Kidney (tissue), 22 donors: ENCODE measurements at places on chromosomes 5 and 9. TPM values are rescaled to one million over a fixed set of nuclear protein-coding genes. Genes with fewer than 3 reads are reported as not detected.
A peak's percentile ranks its signal among the peaks of the same experiment; 100 is the strongest.

DNA sequence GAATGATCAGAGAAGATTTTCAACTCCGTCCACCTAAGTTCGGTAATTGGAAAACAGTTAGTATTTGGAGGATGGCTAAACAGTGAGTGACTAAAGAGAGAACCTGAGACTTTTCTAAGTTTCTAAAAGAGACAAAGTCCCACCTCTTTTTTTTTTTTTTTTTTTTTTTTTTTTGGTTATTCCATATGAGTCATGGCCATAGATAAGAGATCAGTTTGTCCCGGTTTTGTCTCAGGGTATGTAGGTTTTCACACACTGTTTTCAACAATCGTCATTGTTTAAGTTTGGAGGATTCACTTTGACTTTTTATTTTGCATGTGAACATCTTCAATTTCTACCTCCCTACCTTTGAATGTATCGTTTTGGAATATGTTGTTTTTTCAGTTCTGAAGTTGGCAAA lies 85.9 kb downstream of the NTRK2 start:
- DNase-seq: no peak

- no peak for DNase-seq
These were observed 12.2 kb downstream of the TMEFF1 start for GRCh38 chr9:100485196-100485595.

- no peak for DNase-seq
These were observed 79.2 kb downstream of the DOCK2 start for GRCh38 chr5:169716287-169716686.

DNA sequence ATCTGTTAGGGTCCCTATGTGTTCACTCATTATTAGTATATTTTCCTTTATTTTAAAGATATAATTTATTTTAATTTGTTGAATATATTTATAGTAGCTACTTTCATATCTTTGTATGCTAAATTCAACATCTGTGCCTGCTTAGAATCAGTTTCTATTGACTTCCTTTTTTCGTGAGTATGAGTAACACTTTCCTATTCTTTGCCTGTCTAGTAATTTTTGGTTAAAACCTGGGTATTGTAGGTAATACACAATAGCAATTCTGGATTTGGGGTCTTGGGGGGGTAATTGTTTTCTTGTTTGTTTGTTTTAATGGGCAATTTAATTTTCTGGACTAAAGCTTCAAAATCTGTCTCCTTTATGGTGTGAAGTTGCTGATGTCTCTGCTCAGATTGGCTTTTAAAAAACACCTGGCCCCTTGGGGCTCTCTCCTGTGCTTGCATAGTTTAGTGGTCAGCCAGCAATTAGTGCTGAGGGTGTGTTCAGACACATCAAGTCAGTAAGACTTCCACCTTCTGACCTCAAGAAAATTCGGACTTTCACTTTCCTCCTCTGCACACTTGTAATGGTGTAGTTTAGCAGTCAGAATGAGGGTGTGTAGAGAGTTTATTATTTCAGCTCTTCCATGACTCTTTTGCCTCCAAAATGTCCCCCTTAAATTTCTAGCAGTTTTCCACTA lies 124.4 kb upstream of the MAP1B start:
- DNase-seq: no peak

Gene CCNJL
- polyA plus RNA-seq: 3.8 TPM

DNA sequence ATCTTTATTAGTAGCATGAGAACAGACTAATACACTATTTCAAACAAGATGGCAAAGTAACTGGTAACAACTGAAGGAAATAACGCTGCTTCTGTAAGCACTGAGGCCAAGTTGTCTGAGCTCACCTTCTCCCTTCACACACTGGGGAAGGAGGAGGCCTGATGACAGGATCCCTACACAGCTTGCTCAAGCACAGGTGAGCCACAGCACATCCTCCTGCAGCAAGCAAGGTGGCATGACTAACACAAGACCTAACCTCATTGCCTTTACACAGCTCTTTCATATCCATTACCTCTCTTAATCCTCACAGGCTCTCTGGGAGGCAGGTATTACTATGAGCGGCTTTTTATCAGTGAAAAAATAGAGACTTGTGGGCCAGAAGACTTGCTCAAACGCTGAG lies 83.3 kb downstream of the ARL15 start:
- DNase-seq: no peak

Gene CDKN2A
- polyA plus RNA-seq: not detected

DNA sequence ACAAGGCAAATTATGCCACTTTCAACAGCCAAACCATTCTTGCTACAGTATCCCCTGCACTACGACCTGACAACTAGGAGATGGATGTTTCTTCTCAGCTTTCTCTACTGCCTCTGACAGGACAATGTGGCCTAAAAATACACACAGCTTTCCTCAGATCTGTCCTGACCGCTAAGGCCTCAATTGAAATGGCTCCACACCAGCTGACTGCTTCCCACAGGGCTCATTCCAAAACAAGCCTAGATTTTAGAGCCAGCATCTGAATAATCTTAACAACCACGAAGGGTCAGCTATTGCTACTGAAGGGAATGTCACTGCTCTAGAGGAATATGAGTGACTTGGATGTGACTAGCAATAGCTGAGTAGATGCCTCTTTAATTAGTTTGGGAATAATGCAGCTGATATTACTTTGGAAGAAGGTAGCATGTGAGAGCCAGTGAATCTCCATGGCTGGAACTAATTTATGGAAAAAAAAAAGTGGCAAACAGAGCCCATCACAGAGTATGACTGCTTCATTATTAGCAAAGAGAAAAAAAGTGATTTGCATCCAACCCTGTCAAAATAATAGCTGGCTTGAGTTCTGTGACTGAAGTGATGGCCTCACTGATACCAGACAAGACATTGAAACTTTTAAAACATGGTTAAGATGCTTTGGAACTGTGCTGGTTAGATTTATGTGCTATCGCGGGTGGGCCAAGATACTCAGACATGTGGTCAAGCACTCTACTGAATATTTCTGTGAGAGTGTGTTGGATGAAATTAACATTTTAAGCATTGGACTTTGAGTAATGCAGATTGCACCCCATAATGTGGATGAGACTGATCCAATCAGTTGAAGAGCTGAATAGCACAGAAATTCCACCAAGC lies 450.2 kb downstream of the NR2F1-AS1 start:
- no peak for DNase-seq

- no peak for DNase-seq
These were observed 61.9 kb downstream of the NSD1 start for GRCh38 chr5:177195307-177195952.

DNA sequence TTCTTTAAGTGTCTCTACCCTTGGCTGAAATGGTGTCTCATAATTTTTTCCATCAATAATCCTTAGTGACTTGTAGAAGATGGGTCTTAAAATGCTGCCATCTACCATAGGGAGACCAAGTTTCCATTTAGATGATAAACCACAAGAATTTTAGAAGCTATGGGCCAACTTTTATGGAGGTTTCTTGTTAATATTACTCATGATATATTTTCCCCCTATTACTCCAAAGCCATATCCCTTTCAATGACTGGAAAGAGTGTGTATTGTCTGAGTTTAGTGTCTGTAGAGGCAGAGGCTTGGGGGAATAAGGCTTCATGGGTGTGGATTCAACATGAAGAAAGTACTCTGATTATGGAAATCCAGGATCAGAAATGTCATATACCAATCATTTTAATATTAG lies 507.3 kb upstream of the TNC start:
- no peak for DNase-seq

GRCh38 chr9:23771746-23772384 lies 54.2 kb downstream of the ELAVL2 start:
- no peak for DNase-seq

Gene SLC6A7
- not detected for polyA plus RNA-seq

Gene CLIC3
- polyA plus RNA-seq: 2.1 TPM

Gene SLC34A1
- polyA plus RNA-seq: 211 TPM

DNA sequence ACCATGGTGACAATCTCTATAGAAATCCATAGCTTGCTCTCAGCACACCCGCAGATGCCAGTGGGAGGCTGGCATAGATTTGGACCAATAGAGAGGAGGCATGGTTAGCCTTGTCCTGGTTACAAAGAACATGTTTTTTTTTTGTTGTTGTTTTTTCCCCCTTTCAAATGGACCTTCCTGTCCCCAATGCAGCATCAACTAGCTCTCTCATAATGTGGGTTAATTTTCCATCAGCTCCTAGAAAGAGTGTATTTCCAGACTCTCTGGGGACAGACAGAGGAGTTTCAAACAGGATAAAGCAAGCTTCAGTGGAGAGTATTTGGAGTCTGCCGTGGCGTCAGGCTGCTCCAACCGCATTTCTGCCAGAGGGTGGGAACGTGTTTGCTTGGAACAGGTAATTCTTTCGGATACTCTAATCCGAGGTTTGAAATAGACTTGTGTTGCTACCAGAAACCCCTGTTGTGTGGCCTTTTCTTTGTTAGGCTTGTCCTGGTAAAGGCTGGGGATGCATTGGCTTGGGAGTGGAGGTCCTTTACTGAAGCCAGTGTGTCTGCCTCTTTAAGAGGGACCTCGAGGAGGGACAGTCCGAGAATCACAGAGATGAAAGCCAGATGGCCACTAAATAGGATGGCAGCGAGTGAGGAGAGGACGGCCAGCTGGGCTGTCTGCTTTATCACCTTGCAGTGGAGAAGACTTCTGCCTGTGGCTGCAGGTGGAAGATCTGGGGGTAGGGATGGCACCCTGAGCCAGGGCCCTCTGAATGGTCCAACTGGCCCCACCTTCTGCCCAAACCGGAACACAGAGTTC lies 130.5 kb upstream of the CPEB4 start:
- DNase-seq: no peak

- DNase-seq: no peak
These were observed 69.6 kb downstream of the PTPDC1 start for GRCh38 chr9:94153905-94154304.

DNA sequence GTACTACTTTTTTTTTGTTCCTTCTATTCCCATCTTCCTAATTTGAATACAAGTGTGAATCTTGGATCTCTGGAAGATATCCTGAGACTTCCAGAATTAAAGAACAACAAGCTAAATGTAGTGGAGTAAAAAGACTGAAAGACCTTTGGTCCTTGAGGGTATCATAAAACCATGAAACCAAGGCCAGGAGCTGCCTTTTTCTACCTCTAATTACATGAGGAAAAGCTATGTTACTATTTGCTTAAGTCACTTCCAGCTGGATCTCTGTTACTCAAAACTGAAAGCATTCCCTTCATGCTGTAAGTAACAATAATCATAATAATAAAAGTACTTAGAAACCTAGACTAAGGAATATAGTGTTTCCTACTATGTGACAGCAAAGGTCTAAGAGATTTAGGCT lies 649.6 kb downstream of the KCTD16 start:
- DNase-seq: no peak

GRCh38 chr5:63262185-63262981 lies 683.8 kb downstream of the LRRC70 start:
- no peak for DNase-seq

DNA sequence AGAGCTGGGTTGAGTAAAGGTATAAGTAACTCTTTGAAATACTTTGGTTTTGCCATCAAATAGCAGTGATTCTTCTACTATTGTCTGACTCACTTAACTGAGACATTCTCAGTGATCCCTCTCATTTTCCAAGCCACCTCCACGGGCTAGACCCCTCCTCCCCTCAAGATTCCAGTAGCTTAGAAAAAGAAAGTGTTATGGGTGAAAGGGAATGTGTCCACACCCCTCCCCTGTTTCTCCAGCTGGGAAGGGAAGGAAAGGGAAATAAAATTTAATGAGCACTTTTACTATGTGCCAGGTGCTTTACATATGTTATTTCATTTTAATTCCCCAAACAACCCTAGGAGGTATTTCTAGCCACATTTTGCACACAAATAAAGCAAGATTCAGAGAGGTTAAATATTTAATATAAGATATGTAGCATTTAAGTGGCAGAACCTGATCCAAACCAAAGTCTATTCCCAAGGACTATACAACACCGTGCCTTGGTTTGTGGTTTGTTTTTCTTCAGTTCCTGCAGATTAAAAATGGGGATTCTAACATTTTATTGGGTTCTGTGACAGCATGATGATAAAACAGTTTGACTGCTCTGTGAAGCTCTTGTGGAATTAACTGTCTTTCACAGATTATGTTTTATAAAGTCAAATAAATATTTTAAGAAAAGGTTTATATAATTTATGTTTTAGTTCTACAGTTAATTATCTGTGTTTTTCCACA lies 135.9 kb downstream of the ZSWIM6 start:
- DNase-seq: peak; percentile 27

GRCh38 chr5:61176631-61177030 lies 14.4 kb upstream of the SMIM15 start:
- no peak for DNase-seq

Gene OR2Y1
- polyA plus RNA-seq: not detected

Gene ANKRD18A
- 2.4 TPM for polyA plus RNA-seq

Gene ITGA2
- polyA plus RNA-seq: 4.9 TPM

DNA sequence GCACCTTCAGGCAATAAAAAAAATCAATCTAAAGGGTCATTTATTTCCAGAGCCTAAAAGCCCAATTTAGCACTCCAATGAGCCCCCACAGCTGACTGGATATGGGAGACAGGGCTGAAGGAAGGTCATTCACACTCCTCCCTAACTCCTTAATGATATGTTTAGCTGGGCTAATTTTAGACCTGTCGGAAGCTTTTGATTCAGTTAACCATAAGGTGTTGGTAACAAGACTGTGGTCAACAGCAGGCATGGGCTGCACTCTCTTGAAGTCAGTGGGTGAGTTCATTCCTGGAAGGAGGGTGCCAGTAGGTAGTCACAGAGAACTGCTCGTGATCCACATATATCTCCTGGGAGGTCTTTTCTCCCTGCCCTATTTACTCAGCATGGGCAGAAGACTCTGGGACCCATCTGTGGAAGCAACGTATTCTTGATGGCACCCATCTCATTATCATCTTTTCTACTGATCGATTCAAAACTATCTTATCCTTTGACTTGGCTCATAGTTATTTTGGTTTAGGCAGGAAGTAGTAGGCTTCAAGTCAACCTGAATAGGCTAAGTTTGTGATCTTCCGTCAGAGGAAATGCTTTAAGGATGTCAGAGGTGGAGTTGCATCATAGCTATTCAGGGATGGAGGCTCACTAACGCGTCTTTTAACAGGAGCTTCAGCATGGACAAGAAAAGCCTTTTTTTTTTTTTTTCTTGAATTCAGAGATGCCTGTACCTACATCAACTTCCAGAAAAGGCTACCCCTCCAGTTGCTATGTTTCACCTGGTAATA lies 367.7 kb upstream of the SLC30A5 start:
- no peak for DNase-seq

Gene FAM81B
- polyA plus RNA-seq: 2.3 TPM

DNA sequence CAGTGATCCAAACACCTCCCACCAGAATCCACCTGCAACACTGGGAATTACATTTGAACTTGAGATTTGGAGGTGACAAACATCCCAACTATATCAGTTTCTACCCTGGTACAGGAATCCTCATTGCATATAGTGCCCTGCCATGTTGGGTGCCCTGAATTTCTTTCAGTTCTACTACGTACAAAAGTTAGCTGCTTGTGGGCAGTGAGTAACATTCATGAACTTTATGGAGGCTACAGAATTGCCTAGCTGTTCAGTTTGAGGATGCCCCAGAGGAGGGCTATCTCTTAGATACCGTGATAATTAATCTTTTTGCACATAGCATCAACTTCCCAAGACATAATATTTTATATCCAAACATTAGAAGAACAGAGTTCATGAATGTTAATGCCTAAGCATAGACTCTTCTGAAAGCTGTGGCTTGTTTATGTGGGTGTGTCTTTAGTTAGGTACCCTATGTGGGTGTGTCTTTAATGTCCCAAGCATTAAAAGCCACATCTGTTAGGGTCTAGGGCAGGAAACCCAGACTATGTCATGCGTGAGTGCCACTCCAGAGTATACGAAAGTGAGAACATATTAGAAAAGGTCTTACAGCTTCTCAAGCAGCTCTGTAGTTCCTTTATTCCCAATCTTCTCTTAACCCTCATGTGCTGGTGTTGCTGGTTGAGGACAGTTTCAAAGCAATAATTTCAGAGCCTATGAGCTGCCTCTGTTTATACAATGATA lies 47.0 kb upstream of the CHD1 start:
- DNase-seq: no peak

GRCh38 chr5:55160493-55161209 lies 680 bp downstream of the GPX8 start:
- peak; percentile 75 for DNase-seq
